ENCODE measurements at places on chromosomes 5 and 9.

DNA sequence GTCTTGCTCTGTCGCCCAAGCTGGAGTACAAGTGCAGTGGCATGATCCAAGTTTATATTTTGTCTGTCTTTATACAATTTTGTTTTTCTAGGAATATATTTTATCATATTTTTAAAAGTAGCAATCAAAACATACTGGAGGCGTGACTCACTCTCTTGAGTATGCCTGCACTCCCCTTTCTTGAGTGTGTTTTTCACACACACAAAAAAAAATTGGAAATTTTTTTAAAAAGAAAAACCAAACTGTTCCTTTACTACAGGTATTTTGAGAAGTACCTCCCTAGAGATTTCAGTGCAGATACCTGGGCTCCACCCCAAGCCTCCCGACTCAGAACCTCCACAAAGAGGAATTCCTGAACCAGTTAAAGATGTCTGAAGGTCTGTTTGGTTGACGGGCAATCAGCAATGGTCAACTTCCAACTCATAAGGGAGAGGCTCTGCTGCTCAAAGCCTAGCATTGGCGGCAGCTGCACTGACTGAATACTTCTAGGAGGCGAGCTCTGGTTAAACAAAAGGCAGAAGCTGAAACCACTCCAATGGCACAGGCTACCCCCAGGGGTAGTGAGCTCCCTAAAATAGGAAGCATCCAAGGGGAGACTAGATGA, 27.4 kb downstream of the PDE6A start:
- no peak for DNase-seq

DNA sequence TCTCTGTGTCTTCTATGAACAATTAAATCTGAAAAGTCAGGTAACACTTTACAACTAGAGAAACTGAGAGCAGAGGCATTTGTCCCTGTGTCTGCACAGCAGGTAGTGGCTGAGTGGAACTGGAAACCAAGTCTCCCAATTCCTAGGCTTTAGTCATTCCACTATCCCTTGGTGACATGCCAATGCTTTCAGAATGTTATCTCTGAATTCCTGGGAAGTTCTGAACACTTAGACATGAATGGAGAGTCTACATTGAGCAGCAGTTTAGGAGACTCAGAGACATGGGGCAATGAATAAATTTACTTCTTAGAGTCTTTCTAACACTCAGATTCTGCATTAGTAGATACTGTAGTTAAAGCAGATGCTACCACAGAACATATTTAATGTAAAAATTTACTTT, 94.8 kb upstream of the APC start:
- no peak for DNase-seq

- no peak for DNase-seq
These were observed 48.2 kb downstream of the FAM240B start for GRCh38 chr9:38671748-38672147.

- no peak for DNase-seq
These were observed 137.7 kb downstream of the PRELID2 start for GRCh38 chr5:145697251-145697990.

GRCh38 chr5:152094060-152094459, 169.4 kb upstream of the GLRA1 start:
- no peak for DNase-seq

DNA sequence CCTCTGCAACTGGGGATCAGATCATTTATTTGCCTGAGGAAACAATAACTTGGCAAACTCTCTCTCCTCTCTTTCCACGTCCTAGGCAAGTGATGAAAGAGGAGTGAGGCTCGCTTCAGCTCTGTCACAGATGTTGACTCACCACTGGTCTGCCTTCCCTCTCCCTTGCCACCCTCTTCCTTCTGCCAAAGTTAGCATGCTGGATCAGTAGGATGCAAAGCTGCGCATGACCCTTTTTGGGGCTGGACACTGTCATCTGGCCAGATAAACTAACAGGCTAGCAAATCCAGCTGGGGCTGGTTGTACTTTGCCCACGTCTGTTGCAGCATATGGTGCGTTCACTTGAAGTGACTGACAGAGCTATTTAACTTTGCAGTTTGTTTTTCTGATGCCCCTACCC, 36.2 kb upstream of the SMARCA2 start:
- peak; percentile 30 for DNase-seq
